Progenitor cell of endocrine pancreas (in vitro differentiated cells): ENCODE measurements at places on chromosomes 4 and X. TPM values are rescaled to one million over a fixed set of nuclear protein-coding genes. Genes with fewer than 3 reads are reported as not detected.

DNA sequence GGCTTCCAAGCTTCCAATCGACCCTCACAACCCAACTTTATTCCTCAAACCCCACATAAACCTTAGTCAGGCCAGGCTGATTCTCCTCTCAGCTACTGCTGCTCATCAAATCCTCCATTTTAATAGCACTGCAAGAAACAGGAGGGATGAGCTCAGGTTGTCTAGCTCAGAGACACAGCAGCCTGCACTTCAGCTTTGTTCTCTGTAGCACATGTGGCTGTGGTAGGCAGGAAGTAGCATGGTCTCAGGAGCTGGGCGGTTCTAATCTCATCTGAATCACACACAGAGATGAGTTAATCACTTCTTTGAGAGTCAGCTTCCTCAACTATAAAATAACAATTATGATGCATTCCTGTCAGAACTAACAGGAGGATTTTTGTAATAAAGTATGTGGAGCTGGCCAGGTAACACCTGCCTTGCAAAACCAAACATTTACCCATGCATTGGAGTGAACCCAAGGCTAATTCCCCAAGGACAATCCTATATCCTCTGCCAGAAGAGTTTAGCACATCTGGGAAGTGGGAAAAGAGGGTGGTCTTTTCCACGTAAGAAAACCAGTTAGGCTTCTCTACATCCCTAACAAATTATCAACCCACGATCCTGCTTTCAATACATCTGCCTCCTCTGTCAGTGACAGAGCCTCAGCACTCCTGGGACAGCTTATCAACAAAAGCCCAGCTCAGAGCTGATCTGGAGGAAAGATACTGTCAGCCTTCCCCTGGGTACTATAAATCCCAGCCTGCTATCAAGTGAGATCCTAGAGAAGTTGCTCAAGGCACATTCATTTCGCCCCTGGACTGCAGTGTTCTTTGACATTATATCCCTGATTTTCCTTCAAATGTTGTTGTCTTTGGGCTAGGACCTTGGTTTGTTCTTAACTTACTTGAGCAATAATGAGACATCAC is 32.8 kb downstream of the ELOVL6 start:
- no peaks in the 10 kb centered on the region for H3K27me3 ChIP-seq
- H3K4me1 ChIP-seq, result peaks cover 9% of the 10 kb centered on the region
- peaks cover 4% of the 10 kb centered on the region for H3K36me3 ChIP-seq
- DNase-seq, result no peak
- peak overlapping the region; percentile 29 for H3K27ac ChIP-seq

DNA sequence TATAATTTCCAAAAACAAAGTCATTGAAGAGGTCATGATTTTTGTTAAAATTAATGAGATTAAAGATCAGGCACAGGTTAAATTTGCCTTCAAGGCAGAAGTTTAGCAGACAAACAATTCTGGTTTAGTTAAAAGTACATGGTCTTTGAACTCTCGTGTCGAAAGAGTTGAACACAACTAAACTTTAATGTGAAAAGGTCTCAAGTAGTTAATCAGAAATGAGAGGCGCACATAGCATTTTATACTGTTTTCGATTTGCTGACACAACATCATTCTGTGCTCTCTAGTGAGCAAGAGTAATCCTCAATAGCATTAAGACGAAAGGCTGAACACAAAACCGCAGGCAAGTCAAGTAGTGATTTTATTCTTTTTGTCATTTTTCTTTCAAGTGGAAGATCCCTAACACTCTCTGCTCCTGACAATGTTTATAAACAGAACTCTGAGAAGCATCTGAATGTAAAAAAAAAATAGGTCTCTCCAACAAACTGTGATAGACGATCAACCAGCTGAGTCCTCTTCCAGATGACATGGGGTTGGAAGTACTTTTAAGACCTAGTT is 49.8 kb downstream of the SH3RF1 start:
- no peak overlapping the region for H3K4me3 ChIP-seq
- H3K27ac ChIP-seq, result peak overlapping the region; percentile 30
- H3K27me3 ChIP-seq, result no peaks in the 10 kb centered on the region
- H3K4me1 ChIP-seq, result peaks cover 14% of the 10 kb centered on the region
- DNase-seq, result no peak

- no peak for DNase-seq
- no peaks in the 10 kb centered on the region for H3K27me3 ChIP-seq
- no peak overlapping the region for H3K27ac ChIP-seq
- no peak overlapping the region for H3K4me3 ChIP-seq
- H3K4me1 ChIP-seq, result peaks cover 5% of the 10 kb centered on the region
Measured at GRCh38 chrX:74492720-74493201, 71.5 kb downstream of the SLC16A2 start.

DNA sequence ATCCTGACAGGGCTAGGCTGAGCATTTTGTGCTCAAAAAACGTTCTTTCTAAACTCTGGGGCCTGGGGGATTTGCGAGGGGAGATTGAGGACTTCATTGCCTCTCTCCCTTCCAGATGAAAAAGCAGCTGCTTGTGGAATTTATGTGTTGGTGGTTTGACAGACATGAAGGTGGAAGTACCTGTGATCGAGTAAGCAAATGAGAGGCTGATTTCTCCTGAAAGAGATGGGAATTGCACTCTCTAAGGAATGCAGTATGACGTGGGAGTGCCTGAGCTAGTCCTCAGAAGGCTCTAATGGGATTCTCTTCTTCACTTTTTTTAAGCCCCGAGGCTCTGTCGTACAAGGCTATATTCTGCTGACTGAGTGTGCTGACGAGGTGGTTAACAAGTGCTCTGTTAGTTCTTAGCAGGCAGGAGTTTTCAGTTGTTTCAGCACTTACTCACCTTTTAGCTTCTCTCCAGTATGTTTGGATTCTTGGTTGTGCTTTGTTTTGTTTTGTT is 426.8 kb upstream of the CNKSR2 start:
- peak overlapping the region; percentile 29 for H3K27ac ChIP-seq
- no peaks in the 10 kb centered on the region for H3K27me3 ChIP-seq
- H3K4me1 ChIP-seq, result peaks cover 14% of the 10 kb centered on the region

GRCh38 chr4:67550857-67551256 is 5.6 kb upstream of the CENPC start:
- H3K27me3 ChIP-seq, result no peaks in the 10 kb centered on the region
- no peak for DNase-seq
- H3K4me1 ChIP-seq, result no peaks in the 10 kb centered on the region
- no peak overlapping the region for H3K4me3 ChIP-seq
- no peak overlapping the region for H3K27ac ChIP-seq

DNA sequence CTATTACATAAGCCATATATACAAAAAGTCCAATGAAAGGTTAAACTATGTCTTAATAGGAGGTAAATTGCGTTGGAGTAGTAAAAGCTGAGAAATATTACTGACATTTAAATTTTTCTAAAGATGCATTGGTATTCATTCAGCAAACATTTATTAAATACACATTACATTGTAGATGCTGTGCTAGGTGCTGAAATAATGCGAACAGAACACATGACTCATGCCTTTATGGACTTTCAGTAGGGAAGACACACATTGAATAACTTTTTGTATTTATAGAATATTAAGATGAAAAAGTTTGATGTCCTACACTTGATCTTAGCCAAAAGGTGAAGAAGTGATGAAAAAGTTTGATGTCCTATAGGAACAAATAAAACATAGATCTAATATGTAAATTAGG is 871.1 kb upstream of the SLIT2 start:
- peaks cover 2% of the 10 kb centered on the region for H3K4me1 ChIP-seq
- DNase-seq, result no peak
- no peak overlapping the region for H3K27ac ChIP-seq
- H3K36me3 ChIP-seq, result no peaks in the 10 kb centered on the region

DNA sequence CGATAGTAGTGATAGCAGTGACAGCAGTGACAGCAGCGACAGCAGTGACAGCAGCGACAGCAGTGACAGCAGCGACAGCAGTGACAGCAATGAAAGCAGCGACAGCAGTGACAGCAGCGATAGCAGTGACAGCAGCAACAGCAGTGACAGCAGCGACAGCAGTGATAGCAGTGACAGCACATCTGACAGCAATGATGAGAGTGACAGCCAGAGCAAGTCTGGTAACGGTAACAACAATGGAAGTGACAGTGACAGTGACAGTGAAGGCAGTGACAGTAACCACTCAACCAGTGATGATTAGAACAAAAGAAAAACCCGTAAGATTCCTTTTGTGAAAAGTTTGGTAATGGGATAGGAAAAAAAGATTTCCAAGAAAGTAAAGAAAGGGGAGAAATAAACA is 7.9 kb downstream of the DSPP start:
- no peak overlapping the region for H3K4me3 ChIP-seq
- H3K27me3 ChIP-seq, result peaks cover 5% of the 10 kb centered on the region
- no peak for DNase-seq
- no peaks in the 10 kb centered on the region for H3K4me1 ChIP-seq
- H3K27ac ChIP-seq, result no peak overlapping the region

GRCh38 chrX:33784548-33784947 is 347.6 kb downstream of the FAM47A start:
- H3K4me3 ChIP-seq, result no peak overlapping the region
- DNase-seq, result no peak
- H3K4me1 ChIP-seq, result peaks cover under 1% of the 10 kb centered on the region
- H3K27me3 ChIP-seq, result no peaks in the 10 kb centered on the region

DNA sequence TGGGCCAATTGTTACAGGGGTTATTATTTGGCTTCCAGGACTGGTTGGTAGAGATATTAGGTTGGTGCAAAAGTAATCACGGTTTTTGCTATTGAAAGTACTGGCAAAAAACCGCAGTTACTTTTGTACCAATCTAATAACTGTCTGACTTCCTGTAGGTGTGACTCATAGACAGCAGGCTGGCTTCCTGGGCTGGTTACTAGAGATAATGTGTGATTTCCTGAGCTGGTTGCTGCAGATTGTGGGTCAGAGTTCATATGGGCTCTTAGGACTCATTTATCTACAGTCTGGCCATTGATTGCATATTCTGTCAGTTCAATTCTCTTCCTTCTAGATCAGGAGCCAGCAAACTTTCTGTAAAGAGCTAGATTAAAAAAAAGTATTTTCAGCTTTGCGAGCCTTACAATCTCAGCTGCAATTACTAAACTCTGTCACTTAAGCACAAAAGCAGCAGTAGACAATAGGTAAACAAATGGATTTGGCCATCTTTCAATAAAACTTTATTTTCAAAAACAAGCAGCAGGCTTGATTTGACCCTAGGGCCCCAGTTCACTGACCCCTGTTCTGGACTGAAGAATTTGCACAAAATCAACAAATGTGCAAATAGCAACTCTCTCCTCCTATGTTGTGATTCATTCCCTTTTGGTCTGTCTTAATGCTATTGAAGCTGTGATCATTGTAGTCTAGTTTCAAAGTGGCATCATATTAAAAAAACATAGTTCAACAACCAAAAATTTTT is 50.8 kb upstream of the BOD1L1 start:
- DNase-seq, result no peak
- H3K4me3 ChIP-seq, result no peak overlapping the region
- H3K36me3 ChIP-seq, result no peaks in the 10 kb centered on the region
- no peaks in the 10 kb centered on the region for H3K27me3 ChIP-seq
- H3K4me1 ChIP-seq, result no peaks in the 10 kb centered on the region

DNA sequence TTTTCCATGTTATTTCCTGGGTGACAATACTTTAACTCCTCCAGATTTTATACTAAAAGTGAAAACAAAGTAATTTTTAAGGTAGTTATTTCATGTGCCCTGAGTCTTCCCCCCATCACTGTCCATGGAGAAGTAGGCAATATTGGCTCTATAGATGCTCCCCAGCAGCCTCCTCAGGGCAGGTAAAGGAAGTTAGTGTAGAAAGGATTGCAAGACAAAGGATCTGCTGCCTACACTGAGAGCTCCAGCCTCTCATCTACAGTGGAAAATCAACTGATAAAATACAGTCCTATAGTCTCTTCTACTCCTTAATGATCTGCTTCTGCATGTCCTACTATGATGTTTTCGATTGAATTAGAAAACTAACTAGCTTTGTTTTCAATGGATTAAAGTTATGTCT is 8.5 kb downstream of the POU3F4 start:
- H3K36me3 ChIP-seq, result no peaks in the 10 kb centered on the region
- no peak overlapping the region for H3K4me3 ChIP-seq
- H3K4me1 ChIP-seq, result peaks cover 2% of the 10 kb centered on the region

GRCh38 chr4:153076861-153077260 is 127.4 kb upstream of the TRIM2 start:
- peaks cover 10% of the 10 kb centered on the region for H3K27me3 ChIP-seq
- no peak for DNase-seq
- H3K4me1 ChIP-seq, result no peaks in the 10 kb centered on the region
- H3K36me3 ChIP-seq, result no peaks in the 10 kb centered on the region
- no peak overlapping the region for H3K4me3 ChIP-seq

DNA sequence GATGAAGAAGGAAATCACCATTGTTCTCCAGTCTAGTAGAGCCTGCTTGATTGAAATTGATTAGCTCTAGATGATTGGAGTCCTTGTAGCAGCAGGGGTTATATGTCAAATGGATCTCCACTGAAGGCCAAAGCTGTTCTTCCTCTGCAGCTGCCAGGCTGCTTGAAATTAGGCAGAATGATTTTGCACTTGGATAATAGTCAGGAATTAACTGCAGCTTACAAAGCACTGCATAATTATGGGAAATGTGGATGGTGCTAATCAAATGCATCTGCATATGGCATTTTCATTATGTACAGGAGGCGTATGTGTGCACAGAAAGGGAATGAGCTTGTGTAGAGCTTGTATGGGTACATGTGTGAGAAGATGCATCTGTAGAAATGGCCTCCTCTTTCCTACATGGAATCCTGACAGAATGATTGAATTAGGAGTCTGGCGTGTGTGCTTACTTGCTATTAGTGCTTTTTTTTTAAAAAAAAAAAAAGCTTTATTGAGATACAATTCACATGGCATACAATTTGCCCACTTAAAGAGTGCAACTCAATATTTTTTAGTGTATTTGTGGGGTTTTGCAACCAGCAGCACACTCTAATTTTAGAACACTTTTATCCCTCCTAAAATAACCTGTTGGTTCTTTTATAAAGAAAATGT is 65.9 kb downstream of the TMEM131L start:
- no peaks in the 10 kb centered on the region for H3K27me3 ChIP-seq
- H3K4me1 ChIP-seq, result peaks cover 12% of the 10 kb centered on the region
- no peak overlapping the region for H3K27ac ChIP-seq
- H3K36me3 ChIP-seq, result peaks cover 3% of the 10 kb centered on the region

DNA sequence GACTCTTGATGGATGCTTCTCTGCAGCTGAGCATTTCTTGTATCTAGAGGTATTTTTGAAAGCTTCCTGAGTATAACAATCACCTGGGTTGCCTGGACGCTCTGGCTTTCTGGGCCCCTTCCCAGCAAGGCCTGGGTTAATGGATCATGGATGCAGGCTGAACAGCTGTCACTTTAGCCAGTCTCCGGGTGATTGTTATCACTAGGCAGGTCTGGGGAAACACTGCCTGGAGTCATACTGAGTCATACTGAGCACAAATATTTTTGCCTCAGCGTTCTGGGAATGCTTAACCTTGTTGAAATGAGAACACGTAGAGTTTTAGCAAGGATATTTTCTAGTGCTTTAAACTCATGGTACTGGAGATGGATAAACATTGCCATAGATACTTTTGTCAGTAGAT is 102.6 kb downstream of the PHEX start:
- H3K4me3 ChIP-seq, result no peak overlapping the region
- no peaks in the 10 kb centered on the region for H3K27me3 ChIP-seq
- H3K4me1 ChIP-seq, result peaks cover 32% of the 10 kb centered on the region
- peak overlapping the region; percentile 81 for H3K27ac ChIP-seq

The HPGD gene
- 2.0 and 3.4 TPM in 2 replicates for total RNA-seq

The ATOH1 gene
- total RNA-seq, result 0.36 TPM in 1 of 2 replicates, not detected in the other

The REPS2 gene
- 2.6 and 4.3 TPM in 2 replicates for total RNA-seq

The RENBP gene
- total RNA-seq, result 2.5 and 3.3 TPM in 2 replicates

The PNMA6F gene
- not detected in 2 replicates for total RNA-seq

The TAF7L gene
- total RNA-seq, result 0.13 and 0.26 TPM in 2 replicates
